ENCODE measurements at places on chromosomes 2 and 18. TPM values are rescaled to one million over a fixed set of nuclear protein-coding genes. Genes with fewer than 3 reads are reported as not detected.
A peak's percentile ranks its signal among the peaks of the same experiment; 100 is the strongest.

Gene HOXD3
- not detected for total RNA-seq

Gene MARCHF4
- not detected for total RNA-seq

DNA sequence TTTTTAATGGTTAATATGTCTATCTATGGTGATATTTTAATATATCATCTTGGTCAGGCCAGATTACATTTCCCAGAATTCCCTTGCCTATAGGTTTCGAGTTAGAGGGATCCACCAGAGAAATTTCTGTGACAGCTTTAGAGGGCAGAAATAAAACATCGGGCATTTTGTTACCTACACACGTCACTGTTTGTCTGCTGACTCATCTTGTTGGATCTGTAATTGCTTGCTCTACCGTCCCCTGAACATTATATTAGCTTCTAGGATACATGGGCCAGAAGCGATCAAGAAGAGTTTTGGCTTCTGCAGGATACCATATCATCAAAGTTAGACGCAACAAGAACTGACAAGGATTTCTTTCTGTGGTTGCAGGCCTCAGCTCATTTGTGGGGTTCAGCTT lies 795.8 kb upstream of the GCFC2 start:
- no peak for DNase-seq

GRCh38 chr2:101354420-101355311 lies 32.6 kb downstream of the CREG2 start:
- peak; percentile 62 for DNase-seq

DNA sequence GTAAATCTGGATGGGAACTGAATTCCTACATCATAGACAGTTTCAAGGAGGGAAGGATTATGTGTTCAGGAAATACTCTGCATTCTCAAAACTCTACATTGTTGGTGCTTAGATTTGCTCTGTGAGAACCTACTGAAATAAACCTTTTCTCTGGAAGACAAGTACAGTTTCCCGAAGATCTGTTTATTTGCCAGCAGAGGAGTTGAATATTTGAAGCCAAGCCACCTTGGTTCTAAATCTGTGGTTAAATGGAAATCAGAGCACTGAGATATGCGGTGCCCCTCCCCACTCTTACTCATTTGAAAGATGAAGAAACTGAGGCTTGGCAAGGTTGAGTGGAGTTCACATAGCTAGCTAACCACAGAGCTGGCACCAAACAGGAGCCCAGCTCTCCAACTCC lies 146.3 kb upstream of the CTAGE1 start:
- DNase-seq, result no peak

- no peak for DNase-seq
These were observed 750.8 kb upstream of the ACVR2A start for GRCh38 chr2:147094077-147094476.

DNA sequence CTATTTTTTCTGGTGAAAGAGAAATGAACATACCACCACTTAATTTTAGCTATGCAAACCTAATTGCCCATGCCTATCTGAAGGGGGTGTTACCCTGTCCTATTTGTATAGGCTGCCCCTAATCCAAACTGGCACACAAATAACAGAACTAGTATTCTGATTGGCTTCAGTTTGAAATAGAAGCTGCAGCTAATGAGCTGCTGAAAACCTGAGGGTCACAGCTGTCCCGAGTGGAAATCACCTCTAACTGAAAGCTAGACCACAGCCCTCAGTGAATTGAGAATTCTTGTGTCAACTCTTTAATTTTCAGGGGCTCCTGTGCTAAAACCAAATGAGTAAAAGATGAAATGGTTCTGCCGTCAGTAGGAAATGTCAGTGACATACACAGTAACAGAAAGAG lies 28.7 kb downstream of the CCDC141 start:
- DNase-seq, result no peak
